ENCODE measurements at places on chromosomes 6 and 20. TPM values are rescaled to one million over a fixed set of nuclear protein-coding genes. Genes with fewer than 3 reads are reported as not detected.

The LPA gene
- total RNA-seq, result 2.4 TPM

The RNF39 gene
- 3.5 TPM for total RNA-seq

The IL22RA2 gene
- total RNA-seq, result not detected

The LRRC1 gene
- total RNA-seq, result 36.5 TPM

The STMND1 gene
- total RNA-seq, result 19.3 TPM

The C6orf52 gene
- total RNA-seq, result 14.3 TPM

The ZKSCAN3 gene
- total RNA-seq, result 8.3 TPM

The MLIP gene
- total RNA-seq, result 0.43 TPM

The VSX1 gene
- 0.37 TPM for total RNA-seq

DNA sequence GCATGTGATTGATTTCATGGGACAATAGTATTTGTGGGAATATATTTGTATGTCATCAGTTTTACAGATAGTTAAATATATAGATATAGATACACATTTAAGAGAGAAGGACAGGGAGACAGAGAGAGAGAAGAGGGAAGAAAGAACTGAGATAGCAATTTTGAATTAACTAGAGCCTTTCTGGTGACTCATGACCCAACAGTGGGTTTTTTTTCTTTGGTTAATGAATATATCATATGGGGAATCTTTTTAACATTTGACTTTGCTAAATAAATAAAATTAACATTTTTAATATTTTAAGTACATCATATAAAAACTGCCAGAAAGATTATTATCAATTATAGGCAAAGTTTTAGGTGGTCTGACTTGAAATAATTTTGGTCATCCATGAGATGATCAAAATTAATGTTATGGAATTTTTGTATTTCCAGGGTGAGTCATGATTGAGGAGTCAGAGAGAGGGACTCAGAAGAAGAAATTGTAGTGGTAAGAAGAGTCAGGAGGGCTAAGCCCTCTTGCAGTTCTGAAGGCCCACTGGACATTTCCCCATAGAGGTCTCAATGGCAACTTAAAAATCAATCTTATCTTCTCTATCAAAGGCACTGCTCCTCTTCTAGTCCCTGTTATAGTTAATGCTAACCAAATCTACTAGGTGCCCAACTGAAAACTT, 508.1 kb upstream of the MAP3K7 start:
- DNase-seq, result no peak

GRCh38 chr6:24504649-24505586, 10.1 kb downstream of the ALDH5A1 start:
- no peak for DNase-seq

DNA sequence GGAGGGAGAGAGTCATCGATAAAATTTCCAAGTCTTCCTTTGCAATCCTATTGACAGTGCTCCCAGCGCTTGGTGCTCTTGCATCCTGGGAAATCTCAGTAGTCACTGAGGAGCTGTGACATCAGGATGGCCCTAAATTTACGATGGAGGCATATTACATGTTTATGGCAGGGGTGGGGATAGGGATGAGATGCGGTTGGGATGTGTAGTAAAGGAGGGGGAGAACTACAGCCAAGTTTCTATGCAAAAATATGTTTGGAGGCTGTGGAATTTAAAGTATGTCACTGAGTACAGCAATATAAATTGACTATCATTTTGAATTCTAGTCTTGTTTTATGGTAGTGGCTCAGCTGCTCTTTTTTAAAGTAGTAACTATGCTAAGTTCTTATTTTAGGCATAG, 544.9 kb downstream of the PKHD1 start:
- DNase-seq, result no peak

DNA sequence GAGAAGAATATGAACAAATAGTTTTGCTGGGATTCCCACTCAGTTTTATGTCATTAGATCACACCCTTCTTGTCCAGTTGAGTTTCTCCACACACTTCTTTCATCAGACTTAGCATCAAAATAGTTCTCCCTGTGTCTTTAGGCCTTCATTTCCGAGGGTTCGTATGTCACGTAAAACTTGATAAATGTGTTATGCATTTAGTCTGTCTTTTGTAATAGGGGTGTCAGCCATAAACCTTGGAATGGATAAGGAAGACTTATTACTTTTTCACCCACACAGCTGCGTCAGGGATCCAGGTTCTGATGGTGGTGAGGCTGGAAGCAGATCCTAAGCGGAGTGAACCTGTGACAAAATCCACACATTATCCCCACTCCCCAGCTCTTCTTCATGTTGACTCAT, 246.8 kb downstream of the CD83 start:
- no peak for DNase-seq

- DNase-seq, result no peak
These were observed 102.2 kb upstream of the PTCHD4 start for GRCh38 chr6:48213076-48213788.

DNA sequence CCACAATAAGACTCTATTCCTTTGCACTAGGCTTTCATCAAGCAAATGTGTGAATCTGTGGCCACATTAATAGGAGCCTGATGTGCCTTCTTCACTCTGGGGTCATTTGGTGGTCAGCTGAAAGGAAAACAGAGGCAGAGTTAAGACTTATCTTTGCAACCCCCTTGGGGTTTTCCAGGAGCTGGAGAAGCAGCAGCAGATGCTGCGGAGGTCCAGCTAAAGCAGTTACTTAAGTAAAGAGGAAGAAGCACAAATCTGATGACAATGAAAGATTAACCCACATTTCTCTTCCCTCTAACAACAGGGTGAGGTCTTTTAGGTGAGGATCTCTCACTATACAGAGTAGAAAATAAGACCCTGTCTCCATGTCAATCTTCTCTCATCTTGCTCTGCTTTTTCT, 45.4 kb upstream of the QKI start:
- no peak for DNase-seq

DNA sequence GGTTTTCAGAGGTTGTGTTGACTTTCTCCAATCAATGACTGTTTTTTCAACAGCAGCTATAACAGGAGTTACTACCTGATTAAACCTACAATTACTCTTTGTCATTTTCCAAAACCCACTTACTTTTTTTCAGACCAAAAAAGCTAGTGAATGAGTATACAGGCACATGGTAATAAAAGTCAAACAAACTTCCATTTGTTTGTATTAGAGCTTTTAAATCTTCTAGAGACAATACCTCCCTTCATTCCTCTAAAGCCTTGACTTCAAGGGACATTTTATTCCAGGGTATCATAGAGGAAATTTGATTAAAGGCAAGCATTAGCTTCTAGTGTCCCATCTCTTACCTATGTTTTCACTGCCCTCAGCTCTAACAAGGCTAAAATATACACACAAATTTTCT, 52.7 kb downstream of the IL22RA2 start:
- DNase-seq, result no peak

DNA sequence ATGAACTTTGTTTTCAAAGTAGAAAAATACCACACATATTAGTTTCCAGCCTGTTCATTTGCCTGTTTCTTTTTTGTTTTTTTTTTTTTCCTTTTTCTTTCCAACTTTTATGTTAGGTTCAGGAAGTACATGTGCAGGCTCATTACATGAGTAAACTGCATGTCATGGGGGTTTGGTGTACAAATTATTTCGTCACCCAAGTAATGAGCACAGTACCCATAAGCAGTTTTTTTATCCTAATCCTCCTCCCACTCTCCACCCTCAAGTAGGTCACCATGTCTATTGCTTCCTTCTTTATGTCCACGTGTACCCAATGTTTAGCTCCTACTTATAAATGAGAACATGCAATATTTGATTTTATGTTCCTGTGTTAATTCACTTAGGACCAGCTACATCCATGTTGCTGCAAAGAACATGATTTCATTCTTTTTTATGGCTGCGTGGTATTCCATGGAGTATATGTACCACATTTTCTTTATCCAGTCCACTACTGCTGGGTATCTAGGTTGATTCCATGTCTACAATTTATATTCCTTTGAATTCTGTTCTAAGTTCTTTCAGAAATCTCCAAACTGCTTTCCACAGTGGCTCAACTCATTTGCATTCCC, 31.8 kb downstream of the SNX14 start:
- no peak for DNase-seq

DNA sequence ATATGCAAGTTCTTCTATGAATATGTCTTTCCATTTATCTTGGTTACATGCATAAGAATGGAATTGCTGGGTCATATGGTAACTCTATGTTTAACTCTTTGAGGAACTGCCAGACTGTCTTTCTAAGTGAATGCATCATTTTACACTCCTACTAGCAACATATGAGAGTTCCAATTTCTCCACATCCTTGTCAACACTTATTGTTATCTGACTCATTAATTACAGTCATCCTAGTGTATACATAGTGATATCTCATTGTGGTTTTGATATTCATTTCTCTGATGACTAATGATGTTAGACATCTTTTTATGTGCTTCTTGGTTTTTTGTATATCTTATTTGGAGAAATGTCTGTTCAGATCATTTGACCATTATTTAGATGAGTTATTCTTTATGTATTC, 96.7 kb upstream of the LAMP5 start:
- no peak for DNase-seq

DNA sequence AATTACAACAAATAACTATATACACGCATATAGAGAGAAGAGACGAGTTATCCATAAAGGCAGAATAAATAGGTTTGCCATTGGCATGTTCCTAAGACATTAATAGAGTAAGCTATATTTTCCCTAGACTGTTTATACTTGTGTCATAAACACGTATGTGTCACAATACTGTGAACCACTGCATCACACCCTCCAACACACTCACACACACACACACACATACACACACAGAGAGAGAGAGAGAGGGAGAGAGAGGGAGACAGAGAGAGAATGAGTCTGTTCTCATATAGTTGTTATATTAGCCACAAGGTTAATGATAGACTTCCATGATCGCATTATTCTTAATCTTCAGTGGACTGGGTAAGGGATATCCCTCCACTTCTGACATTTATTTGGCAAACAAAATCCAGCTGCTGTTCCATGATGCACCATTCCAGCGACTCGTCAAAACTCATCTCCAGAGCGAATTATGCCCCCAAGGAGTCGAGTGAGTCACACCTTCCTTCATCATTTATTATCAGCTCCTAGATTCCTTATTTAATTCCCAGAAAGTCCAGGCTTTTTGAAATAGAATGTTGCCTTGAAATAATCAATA, 82.8 kb upstream of the HIVEP1 start:
- DNase-seq, result no peak

- DNase-seq, result no peak
These were observed at the start of gene MYCT1 for GRCh38 chr6:152697634-152698033. Gene MYCT1, plus strand, starts transcription at chr6:152697897. Its CDS starts 6 bp downstream, at chr6:152697903.
